ENCODE measurements at places on chromosomes 3 and 15.

GRCh38 chr3:172288651-172289050 is 159.6 kb downstream of the GHSR start:
- no peak for DNase-seq

- DNase-seq = no peak
Measured at GRCh38 chr15:83012076-83012426, 612 bp upstream of the C15orf40 start.

GRCh38 chr15:74263466-74263865 is 27.3 kb downstream of the CCDC33 start:
- no peak for DNase-seq

- no peak for DNase-seq
Measured at GRCh38 chr3:150428562-150428961, 20.5 kb downstream of the TSC22D2 start.

- DNase-seq = no peak
Measured at GRCh38 chr3:106813742-106814141, 563.5 kb upstream of the CCDC54 start.

DNA sequence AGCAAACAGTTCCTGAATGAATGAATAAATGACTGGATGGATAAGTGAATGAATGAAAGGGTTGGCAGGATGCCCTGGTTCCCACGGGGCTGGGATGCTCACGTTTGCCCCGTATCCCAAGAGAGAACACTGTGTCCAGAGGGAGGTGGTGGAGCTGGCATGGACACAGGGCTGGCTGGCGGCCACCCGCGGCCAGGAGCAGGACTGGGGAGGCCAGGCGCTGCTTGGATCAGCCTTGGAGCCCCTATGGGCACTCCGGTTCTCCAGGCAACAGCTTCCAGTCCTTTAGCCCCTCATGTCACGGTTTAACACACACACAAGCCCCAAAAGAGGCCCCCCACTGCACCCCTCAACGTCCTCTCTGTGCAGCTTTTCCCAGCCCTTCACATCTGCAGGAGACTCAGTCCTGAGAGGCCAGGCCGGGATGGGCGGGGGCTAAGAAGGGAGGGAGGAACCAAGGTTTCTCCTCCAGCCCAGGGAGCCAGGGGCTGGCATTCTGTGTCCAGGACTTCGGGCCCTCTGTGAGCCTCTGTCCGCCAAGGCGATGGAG is 86.0 kb upstream of the ALDH1L1 start:
- peak; percentile 31 for DNase-seq

- DNase-seq = no peak
Measured at GRCh38 chr3:43001556-43002121, 22.5 kb downstream of the GASK1A start.

DNA sequence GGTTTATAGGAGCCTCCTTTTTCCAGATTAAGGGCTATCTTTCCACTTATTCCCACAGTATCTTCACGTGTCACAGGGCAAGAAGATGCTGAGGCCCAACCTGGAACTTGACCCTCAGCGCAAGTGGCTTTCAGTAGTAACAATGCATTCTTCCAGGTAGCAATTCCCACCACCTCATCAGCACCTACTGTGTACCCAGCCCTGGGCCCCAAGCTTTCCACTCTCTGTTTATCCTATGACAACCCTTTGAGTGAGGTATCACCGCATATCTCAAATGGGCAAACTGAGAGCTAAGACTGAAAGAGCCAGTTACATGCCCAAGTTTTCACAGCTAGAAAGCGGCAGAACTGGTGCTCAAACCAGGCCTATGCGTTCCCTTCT is 88.2 kb downstream of the CPN2 start:
- DNase-seq = no peak

DNA sequence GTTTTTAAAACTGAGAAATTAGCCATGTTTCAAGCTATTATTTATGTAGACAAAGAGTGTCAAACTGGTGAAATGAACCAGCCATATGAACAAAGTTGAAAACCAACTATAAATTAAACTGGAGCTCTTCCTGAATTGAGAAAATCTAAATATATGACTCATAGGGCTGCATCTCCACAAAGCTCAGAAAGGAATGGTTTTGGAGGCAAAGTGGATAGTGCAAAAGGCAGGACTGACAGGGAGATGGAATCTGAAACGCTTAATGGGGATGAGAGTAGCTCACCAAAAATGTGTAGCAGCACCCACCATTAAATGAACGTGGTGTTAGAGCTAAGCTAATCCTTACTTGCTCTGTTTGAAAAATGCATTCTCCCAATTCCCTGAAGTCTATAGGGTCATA is 1066.0 kb downstream of the AGBL1 start:
- no peak for DNase-seq

DNA sequence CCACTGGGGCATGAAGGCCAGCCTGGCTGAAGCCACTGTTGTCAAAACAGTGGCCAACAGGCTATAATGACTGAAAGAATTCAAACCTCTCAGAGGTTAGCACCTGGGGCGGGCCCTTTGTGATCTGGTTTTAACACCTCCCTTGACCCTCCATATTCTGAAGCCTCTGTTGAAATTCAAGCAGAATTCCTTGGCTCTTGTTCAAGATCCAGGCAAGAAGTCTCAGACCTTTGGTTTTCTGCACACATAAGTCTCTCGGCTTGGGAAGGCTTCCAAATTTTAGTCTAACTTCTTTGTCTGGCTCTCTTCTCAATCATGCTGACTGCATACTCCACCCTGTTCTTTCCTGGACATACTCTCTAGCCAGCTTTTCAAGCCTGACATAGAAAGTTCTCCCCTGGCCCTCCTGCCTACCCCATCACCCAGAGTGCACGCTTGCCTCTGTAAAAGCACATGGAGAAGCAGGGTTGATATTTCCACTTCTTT is 144.5 kb downstream of the PDZRN3 start:
- DNase-seq = no peak

GRCh38 chr3:16433701-16434151 is 79.8 kb downstream of the RFTN1 start:
- DNase-seq = no peak

DNA sequence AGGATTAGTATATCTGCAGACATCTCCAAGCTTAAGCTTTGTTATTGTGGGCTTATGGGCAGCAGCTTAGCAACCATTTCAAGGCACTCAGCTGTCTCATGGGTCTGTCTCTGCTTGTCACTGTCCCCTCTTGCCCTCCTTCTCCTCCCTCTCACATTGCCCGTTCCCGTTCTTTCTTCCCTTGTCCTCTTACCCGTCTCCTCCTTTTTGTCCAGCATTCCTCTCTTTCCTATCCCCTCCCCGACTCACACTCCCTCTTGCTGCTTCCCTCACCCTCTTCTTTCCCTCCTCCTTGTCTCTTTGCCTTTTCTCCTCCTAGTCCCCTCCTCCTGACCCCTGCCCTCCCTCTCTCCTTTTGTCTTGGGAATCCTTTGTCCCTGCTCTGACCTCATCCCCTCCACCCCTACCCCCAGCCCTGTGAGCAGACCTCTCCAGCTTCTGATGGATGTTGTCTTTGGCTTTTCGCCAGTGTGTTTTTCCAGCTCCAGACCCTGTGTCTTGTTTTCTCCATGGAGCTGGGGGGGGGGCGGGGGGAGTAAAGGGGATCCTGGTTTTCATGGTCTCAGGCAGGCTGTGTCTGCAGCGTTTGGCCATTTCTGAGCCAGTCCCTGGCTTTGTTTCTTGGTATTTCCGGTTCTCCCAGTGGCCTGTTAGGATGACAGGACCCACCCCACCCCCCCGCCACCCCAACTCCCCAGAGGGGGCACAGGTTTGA is 47.9 kb upstream of the TRAK1 start:
- no peak for DNase-seq

Data from hypothalamus (tissue), 51 donors.